ENCODE measurements at places on chromosomes 13 and 19.

DNA sequence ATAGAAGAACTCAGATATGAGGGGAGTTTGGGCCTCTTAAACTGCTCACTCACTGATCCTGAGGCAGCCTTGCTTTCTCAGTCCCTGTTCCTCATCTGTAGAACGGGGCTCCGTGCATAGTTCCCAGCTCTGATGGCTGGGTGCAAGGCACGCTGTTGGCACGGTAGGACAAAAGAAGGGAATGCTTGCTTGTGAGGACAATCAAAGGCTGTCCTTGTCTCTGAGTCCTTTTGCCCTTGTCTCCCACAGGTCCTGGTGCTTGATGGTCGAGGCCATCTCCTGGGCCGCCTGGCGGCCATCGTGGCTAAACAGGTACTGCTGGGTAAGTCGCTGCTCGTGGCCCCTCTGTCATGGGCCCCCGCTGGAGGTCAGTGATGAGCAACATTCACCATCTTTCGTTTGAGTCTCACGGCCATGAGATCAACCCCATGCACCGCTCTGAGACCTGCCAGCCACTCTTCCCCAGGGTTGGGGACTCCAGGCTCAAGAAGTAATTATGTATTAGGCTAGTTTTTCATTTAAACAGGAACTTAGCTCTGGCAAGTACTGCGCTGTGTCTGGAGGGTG is 2.3 kb downstream of the RPL13A start:
- DNase-seq, result no peak

GRCh38 chr19:18108897-18109296 is 11.3 kb downstream of the MAST3 start:
- no peak for DNase-seq

GRCh38 chr19:42473686-42474085 is 30.9 kb upstream of the CXCL17 start:
- no peak for DNase-seq

DNA sequence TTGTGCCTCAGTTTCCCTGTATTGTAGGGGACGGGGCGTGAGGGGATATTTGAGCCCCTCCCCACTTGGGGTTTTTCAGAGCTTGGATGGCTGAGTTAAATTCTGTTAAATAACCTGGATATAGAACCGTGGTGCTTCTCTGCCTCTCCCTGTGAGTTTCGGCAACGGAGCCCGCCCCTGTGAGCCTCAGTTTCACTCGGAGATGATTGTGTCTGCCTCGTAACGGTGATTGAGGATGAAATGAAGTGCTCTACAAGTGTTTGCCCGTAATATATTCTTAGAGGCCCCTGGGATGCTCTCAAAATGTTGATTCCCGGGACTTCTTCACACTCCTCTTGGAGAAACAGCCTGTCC is 509 bp downstream of the KXD1 start:
- no peak for DNase-seq

GRCh38 chr13:56020425-56020824 is 1120.3 kb upstream of the PRR20A start:
- DNase-seq, result no peak

- no peak for DNase-seq
Observed at GRCh38 chr13:99590519-99591011, 89.3 kb downstream of the TM9SF2 start.

GRCh38 chr19:17054746-17055145 is 20.5 kb downstream of the HAUS8 start:
- no peak for DNase-seq

GRCh38 chr19:48965806-48966540 is 864 bp downstream of the FTL start:
- peak; percentile 87 for DNase-seq

DNA sequence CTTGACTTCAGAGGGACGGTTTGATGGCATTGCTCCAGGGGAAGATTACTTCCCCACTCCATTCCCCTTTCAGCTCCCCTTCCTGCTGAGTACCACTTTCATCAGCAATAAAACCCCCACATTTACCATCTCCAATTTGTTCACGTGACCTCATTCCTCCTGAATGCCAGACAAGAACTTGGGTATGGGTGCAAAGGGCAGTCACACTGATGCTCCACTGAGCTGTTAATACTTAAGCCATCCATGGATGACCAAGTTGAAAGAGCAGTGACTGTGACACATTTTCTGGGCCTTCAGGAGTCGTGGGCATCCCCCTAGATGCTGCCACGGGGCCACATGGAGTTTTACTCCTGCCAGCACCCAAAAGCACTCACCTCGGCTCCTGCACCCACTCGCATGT is 93.1 kb downstream of the STOML3 start:
- DNase-seq, result no peak

- no peak for DNase-seq
Observed at GRCh38 chr19:46101293-46101692, 23.2 kb downstream of the IGFL3 start.

DNA sequence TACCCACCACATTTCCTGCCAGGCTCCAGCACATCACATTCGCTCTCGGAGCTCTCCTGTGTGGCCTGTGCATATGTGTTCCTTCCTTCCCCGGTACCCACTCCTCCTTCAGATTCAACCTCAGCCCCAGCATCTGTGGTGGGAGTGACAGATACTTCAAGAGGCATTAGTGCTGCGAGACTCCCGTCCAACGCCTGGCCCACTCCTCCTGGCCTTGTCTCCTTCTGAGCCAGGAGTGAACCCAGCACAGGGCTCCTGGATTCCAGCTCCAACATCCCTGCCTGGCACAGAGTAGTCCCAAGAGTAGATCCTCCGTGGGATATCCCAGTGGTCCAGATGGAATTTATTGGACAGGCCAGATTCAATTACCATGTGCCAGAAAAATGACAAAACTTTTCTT is 55.9 kb downstream of the SACS start:
- no peak for DNase-seq

DNA sequence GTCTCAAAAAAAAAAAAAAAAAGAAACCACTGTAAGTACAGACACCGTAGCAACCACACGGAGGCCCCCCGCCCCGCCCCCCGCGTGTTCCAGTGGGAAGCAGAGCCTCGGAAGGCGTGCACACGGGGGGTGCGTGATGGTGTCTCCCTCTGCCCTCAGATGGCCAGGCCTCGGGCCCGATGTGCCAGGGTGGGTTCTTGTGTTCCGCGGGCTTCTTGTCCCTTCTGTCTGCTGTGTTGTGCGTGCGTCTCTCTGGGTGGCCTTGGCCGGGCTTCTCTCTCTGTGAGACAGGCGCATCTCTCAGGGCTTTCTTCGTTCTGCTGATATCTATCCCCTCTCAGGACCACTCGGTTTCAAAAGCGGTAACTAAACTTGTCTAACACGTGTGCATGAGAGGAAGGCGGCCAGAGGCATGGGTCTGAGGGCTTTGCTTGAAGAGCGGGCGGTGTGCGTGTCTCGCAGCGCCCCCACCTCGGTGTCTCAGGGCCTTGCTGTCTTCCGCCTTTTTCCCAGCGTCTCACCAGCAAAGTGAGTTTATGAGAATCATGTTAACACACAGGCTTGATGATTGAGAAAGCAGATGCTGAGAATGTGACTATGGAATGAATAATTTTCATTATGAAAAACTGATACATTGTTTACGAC is 12.6 kb downstream of the ATP11A start:
- no peak for DNase-seq

DNA sequence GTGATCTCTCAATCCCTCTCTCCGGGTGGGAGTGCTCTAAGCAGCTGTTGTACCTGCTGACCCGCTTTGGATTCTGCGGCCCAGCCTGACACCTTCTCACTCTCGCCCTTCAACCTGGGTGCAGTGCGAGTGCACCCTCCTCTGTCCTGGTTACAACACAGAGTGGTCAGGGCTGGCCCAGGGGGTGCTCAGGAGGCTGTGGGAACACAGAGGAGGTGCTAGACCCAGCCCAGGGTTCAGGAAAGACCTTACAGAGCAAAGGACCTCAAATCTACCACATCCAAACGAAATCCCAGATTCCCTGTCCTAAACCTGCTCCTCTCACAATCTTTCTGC is 23.7 kb downstream of the ZNF175 start:
- no peak for DNase-seq

- DNase-seq, result no peak
Observed at GRCh38 chr19:51743405-51743804, 8.3 kb downstream of the FPR1 start.

DNA sequence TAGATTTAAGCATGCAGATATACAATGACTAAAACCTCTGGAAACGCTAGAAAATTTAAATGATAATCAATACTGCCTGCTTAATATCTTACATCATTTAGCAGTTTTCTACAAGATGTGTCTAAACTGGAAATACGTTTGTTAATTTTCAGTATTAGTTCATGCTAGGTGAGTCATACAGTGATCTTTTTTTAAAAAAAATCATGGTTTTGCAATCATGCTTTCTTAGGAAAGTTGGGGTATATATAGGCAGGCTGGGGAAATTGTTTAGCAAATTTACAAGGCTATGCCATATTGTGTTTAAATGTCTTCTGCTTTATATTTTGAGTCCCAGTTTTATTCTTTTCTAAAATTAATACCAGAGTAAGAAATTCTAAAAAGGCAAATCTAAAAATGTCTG is 245.4 kb upstream of the SPRY2 start:
- DNase-seq, result no peak

- peak; percentile 68 for DNase-seq
Observed at GRCh38 chr19:13132471-13133180, 14.6 kb downstream of the NACC1 start.

DNA sequence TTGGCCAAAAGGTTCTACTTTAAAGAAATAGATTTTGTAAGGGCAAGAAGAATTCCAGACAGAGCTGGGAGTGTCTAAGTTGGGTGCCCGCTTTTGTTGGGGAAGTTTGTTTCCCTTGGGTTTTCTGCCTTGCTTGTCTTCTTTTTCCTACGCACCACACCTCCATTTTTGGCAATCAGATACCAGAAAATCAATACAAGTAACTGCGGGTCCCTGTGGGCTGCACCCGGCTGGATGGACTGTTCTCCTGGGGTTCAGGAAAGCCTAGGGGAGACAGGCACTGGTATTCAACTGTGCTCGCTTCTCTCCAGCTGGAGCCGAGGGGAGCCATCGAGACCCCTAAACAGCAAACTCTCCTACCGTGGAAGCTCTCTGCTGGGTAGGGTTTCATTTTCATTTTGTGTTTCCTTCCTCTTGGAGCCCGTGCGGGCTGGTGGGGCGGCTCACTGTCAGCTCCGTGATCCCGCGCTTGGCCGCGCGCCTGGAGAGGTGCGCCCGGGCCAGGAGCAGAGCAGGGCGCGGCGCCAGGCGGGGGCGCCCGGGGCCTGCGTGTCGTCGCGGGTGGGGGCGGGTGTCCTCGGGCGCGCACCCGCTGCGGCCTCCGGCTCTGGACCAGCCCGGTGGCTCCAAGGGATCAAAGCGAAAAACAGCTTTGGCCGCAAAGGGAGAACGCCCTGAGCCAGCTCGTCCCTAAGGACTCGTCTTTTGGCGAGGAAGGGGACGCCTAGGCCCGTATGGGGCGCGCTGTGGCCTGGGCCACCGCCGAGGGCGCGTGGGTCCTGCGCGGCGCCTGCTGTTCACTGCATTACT is 347.2 kb downstream of the ZNF536 start:
- peak; percentile 13 for DNase-seq

- no peak for DNase-seq
Observed at GRCh38 chr13:48571126-48571913, 38.4 kb upstream of the RCBTB2 start.

DNA sequence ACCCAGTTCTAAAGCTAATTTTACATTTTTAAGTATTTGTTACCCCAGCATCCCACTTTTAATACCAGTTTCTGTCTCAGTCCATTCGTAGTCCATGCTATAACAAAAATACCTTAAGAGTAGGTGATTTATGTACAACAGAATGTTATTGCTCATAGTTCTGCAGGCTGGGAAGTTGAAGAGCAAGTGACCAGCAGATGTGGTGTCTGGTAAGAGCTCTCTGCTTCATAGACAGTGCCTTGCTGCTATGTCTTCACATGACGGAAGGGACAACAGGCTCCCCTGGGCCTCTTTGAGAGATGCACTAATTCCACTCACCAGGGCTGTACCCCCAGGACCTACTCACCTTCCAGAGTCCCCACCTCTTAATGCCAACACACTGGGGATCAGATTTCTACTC is 96.6 kb downstream of the COL4A2 start:
- DNase-seq, result no peak

- no peak for DNase-seq
Observed at GRCh38 chr13:63124863-63125262, 1709.2 kb upstream of the PCDH20 start.

- no peak for DNase-seq
Observed at GRCh38 chr13:81540777-81541176, 1199.9 kb upstream of the SPRY2 start.

GRCh38 chr13:37495046-37495445 is 103.5 kb downstream of the POSTN start:
- DNase-seq, result no peak

- no peak for DNase-seq
Observed at GRCh38 chr19:54189145-54189734, at the start of gene MBOAT7. MBOAT7 (minus strand) TSS chr19:54189580; CDS start chr19:54188508, 1,072 bp downstream.

DNA sequence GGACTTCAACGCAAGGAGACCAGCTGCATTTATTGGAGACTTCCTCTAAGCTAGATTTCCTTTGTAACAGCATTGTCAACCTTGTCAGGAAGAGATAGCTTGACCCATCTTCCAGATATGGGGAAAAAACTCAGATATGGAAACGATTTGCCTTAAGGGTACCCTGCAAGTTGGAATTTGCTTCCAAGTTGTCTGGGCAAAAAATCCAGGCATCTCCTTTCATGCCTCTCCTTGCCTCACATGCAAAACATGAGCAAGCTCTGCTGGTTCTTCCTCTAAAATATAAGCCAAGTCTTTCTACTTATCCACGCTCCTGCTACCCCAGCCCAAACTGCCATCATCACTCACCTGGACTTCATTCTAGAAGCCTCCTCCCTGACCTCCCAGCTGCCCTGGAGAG is 6.4 kb upstream of the DNMT1 start:
- DNase-seq, result no peak

GRCh38 chr13:57784633-57785032 is 153.1 kb downstream of the PCDH17 start:
- no peak for DNase-seq

- no peak for DNase-seq
Observed at GRCh38 chr13:42750794-42751193, 30.6 kb upstream of the FAM216B start.

All from stimulated activated naive CD8-positive, alpha-beta T cell treated with anti-CD3 and anti-CD28 coated beads, Interleukin-15, amount 100 ng/mL, for 72 hours (primary cell).